Cardiac septum (tissue), 1 donor: ENCODE measurements at places on chromosomes 6 and 20.

DNA sequence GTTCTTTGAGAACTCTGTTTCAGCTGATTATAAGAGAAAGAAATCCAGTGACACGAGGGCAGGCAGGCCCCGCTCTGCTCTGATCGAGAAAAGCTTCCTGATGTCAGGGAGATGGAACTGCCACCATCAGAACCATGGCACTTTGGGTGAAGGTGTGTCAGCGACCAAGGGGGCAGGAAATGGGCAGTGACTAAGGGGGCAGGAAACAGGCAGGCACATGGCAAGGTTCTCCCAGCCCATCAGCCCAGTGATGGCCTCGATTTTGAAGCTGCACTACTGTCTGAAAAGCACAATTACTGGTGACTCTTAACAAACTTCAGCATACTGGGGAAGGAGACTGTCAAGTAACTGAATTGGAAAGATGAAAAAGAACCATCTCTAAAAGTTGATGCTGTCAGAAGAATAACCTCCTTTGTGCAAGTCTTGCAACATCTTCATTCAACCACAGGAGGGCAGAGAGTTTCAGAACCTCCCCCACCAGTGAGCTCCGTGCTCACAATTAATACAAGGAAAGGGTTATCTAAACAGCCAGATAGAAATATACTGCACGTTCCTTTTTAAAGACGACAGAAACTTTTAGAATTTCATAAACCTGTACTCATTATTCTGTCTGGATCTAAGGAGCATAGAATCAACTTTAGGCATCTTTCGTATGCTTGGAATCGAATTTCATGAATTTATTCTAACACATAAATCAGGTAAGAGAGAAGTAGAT lies 39.1 kb downstream of the TMX4 start:
- no peak for DNase-seq

DNA sequence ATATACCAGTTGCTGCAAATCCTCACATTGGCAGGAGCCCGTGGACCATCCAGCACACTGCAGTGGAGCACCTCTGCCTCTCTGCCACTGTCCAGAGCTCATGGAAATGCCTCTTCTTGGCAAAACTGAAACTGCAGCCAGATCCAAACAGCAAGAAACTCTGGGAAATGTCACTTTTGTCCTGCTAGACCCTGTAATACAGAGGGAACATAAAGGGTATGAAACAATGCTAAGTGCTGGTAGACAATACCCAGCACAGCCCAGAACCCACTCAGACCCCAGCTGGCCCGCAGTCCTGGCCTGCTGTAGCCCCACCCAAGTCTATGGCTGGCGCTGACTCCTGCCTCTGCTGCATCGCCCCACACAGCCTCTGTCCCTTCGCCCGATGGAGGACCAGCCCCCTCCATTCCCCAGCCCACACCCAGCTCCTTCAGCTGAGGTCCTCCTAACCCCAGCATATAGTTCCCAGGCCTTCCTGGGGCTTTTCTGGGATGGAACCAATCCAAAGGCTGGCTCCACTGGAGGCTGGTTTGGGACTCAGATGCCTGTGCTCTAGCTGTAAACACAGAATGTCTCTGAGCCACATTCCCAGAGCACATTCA lies 242.5 kb downstream of the LRFN2 start:
- peak; percentile 72 for DNase-seq

DNA sequence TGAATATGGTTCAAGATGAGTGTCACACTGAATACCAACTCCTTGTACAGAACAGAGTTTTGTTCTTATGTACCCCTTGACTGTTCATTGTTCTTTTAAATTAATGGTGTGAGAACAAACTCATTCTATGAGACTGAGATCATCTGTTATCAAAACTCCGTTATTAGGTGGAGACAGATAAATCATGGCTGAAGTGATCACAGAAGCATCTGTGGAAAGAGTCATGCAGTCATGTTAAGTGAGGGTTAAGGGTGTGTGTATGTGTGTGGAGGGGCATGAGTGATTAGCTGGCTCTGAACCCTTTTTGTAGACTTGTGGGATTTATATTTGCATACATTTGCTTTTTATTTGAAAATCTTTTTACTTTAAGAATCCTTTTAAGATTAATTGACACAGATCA lies 24.7 kb downstream of the ADGRG6 start:
- no peak for DNase-seq

GRCh38 chr20:58518896-58519593 lies 3.8 kb upstream of the APCDD1L start:
- DNase-seq = no peak

- no peak for DNase-seq
These were observed 15.1 kb downstream of the RMND1 start for GRCh38 chr6:151436802-151437201.

GRCh38 chr20:38167851-38168760 lies 3.0 kb upstream of the TGM2 start:
- peak; percentile 88 for DNase-seq

DNA sequence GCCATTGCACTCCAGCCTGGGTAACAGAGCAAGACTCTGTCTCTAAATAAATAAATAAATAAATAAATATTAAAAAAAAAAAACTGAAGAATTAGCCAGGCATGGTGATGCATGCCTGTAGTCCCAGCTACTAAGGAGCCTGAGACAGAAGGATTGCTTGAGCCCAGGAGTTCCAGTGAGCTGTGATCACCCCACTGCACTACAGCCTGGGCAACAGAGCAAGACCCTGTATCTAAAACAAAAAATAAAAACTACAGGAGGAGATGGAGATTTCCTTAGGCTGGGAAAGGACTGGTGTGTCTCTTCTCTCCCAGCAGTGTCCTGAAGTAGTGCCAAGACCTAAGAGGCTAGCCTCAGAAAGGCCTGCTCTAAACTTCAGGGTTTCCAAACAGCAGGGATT lies 8.1 kb upstream of the GTF3C6 start:
- DNase-seq = no peak

DNA sequence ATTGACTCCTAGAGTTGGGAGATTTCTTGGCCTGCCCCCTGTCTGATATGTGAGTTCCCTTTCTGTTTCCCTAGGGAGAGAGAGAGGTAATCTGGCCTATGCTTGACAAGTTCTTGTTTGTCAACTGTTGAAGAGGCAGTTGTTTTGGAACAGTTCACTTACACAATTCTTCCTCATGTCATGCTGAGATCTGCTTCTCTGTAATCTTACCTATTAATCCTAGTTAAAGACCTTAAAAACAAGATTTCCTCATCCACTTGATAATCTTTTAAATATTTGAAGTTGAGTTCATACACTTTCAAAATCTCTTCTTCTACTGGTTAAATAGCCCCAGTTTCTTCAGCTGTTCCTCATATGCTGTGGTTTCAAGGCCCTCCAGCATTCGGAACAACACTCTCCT lies 89.9 kb downstream of the FIG4 start:
- DNase-seq = no peak

- no peak for DNase-seq
These were observed 306.2 kb downstream of the SYNE1 start for GRCh38 chr6:152330961-152331360.

- DNase-seq = no peak
These were observed 92.6 kb downstream of the JARID2 start for GRCh38 chr6:15338476-15338875.

DNA sequence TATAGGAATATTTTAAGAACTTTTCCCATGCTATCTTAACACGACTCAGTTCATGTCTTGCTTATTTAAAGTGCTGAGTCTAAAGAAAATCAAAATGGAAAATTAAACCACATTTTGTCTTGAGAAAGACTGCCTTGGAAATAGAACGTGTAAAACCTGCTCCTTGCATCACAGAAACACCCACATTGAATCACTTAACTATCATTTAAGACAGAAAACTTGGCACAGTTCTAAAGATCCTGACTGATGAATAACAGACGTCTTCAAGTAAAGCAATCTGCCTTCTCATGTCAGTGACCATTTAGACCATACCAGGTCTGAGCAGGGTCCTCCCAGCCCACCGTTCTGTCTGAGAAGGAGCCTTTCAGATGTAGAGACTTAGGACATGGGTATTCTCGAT lies 7.4 kb downstream of the PERP start:
- no peak for DNase-seq

- DNase-seq = no peak
These were observed 2.0 kb upstream of the ZSCAN26 start for GRCh38 chr6:28264834-28265401.

DNA sequence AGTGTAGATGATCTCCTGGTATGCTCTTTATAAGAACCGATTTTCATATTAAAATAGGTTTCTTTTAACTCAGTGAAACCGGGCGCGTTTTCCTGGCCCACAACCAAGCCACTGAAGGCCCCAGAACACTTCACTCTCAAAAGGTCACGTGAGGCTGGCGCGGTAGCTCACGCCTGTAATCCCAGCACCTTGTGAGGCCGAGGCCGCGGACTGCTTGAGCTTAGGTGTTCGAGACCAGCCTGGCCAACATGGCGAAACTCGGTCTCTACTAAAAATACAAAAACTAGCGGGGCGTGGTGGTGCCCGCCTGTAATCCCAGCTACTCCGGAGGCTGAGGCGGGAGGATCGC lies 402 bp upstream of the TAF8 start:
- DNase-seq = no peak

- DNase-seq = no peak
These were observed 121.1 kb downstream of the GMDS start for GRCh38 chr6:2124260-2124709.

- DNase-seq = no peak
These were observed 35.9 kb upstream of the PIM1 start for GRCh38 chr6:37134036-37134395.

GRCh38 chr6:53707108-53707897 lies 41.7 kb upstream of the KLHL31 start:
- no peak for DNase-seq

GRCh38 chr6:152566103-152566875 lies 70.9 kb downstream of the SYNE1 start:
- no peak for DNase-seq

GRCh38 chr20:49710971-49711666 lies 2.6 kb downstream of the B4GALT5 start:
- DNase-seq = no peak

DNA sequence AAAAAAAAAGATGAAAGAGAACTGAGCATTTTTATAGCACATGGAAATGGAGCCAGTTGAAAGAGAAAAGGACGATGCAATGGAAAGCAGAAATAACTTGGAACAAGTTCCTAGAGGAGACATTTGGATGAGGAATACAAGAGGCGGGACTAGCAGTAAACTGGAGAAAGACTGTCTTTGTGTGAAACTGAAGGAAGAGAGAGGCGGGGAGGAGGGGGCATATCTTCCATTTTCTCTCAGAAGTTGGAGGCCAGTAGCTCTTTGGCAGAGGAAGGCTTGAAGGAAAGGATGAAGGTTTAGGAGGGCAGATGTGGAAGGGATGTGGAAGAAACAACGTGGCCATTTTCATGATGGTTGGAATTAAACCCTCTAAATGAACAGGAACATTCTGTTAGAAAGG lies 33.0 kb upstream of the ADGRF1 start:
- DNase-seq = no peak

DNA sequence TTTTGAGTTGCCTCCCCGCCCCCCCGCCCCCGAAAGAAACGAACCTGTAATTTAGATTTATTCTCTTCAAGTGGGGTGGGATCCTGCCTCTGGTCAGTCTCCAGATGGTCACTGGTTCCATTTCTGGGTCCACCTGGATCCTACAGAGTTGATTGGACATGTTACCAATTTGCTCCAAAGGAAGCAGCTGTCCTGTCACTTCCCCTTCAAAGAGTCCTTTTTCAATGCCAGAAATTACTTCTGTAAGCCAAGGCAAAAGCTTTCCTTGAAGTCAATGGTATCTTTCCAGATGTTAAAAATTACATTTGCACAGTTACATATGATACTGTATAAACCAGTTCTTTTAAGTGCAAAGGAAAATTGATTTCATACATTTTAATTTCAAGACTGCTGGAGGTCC lies 12.0 kb upstream of the ANKRD60 start:
- no peak for DNase-seq

DNA sequence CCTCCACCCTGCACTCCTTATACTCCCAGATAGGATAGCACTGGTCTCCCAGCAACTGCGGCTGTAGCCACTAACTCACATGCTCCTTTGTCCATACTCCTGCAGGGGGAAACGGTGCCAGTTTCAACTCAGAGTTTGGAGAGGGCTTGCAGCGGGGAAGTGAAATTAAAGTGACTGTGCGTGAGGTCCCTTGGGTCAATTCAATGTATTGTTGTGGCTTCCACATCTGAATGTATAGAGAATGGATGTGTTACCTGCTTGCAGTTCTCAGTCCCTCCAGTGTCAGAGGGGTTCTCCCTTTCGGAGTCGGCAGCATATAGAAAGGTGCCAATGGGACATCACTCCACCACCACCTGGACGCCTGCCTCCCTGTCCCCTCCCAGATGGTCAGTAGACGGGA lies 93.6 kb upstream of the CNKSR3 start:
- no peak for DNase-seq

GRCh38 chr6:113190170-113190569 lies 667.0 kb upstream of the MARCKS start:
- no peak for DNase-seq

DNA sequence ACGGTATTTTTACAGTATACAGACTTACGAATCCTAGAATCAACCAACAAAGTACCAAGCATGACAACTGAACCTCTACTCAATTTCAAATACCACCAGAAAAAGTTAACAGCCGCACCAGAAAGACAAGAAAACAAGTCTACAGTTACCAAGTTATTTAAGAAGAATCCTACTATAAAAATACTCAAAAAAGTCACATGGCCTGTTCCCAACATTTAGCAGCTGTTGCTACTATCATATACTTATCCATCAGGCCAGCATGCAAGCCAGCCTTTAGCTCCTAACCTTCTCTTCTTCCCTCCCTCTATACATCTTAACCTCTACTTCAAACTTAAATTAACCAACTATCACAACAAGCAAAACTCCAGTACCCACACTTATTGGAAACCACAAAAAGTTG lies 1.9 kb downstream of the SYNCRIP start:
- DNase-seq = no peak

DNA sequence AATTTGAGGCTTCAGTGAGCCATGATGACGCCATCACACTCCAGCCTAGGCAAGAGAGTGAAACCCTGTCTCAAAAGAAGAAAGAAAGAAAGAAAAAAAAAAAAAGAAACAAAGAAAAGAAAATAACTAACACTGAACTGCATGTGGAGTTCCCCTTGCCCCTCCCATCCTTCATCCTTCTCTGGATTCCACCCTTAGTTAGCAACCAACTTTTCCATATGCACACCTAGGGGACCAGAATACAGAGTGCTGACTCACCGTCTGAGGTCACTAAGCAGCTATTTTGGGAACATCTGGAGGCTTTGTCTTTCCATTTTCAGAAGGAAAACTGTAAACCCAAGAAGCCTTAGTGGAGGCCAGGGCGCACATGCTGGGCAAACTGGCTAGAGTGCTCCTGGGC lies 257.4 kb downstream of the MAFB start:
- no peak for DNase-seq

GRCh38 chr6:159325476-159325875 lies 156.3 kb downstream of the FNDC1 start:
- no peak for DNase-seq

GRCh38 chr20:61191096-61191495 lies 61.0 kb upstream of the CDH4 start:
- DNase-seq = no peak
